Fibroblast of skin of left biceps (primary cell): ENCODE measurements at places on chromosomes 1 and 21.
A peak's percentile ranks its signal among the peaks of the same experiment; 100 is the strongest.

- no peak for DNase-seq
Measured at GRCh38 chr1:29651246-29651645, 414.9 kb downstream of the PTPRU start.

DNA sequence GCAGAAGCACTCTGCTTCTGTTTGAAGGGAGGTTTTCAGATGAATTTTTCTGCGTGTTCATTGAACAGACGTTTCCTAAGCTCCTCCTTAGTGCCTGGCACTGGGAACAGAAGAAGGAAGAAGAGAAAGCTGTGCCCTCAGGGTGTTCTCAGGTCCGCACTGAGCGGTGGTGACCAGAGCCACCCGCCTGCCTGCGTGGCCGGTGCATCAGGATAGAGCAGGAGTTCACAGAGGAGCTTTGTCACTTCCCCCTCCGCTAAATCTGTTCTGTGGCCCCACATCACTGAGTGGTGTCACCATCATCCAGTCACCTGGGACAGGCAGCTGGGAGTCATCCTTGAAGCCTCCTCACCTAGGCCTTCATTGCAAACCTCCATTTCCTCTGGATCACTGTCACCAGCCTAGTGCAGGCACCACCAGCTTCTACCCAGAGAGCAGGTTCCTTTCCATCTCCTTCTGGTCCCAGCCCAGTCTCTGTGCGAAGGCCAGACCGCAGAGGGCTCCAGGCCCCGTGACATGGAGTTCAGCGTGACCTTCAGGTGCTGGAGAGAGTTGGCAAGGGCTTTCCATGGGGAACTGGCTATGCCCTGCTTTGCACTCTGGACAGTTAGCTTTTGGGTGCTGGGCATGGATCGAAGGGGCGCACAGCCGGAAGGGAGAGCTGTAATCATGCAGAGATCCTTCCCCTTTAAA is 21.7 kb downstream of the PARK7 start:
- no peak for DNase-seq

- DNase-seq: no peak
Measured at GRCh38 chr1:104132382-104132973, 382.8 kb downstream of the AMY1C start.

DNA sequence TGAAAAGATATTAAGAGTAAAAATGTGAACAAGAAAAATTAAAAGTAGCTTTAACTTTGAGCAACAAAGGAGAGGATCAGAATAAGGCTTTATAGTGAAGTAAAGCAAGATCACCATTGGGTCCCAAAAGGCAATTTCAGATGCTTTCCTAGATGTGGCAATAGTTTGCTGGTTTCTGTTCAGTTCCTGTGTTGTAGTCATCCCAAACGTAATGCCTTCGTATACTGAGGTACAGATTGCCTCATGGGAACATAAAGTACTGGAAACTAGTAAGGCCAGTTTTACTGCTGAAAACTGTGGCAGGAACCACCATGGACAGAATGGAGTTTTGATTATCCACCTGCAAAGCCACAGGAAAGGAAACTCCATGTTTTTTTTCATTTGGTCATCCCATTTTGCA is 283.5 kb upstream of the SGIP1 start:
- no peak for DNase-seq

- no peak for DNase-seq
Measured at GRCh38 chr1:48540587-48540986, 68.6 kb upstream of the SPATA6 start.

DNA sequence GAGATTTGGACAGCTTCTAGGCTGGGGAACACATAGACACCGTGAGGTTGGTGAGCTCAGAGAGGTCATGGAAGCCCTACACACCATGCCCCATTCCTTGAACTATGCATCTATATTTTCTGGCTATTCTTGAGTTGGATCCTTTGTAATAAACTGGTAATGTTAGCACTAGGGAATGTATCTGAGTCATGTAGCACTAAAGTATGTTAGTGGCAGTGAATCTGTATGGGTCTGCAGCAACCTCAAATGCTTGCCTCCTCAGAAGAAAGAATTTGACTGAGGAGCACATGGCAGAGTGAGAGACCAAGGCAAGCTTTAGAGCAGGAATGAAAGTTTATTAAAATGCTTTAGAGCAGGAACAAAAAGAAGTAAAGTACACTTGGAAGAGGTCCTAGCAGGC is 43.7 kb upstream of the LRRC7 start:
- peak; percentile 51 for DNase-seq
